EL (cell line): ENCODE measurements at places on chromosomes 5 and 9.

DNA sequence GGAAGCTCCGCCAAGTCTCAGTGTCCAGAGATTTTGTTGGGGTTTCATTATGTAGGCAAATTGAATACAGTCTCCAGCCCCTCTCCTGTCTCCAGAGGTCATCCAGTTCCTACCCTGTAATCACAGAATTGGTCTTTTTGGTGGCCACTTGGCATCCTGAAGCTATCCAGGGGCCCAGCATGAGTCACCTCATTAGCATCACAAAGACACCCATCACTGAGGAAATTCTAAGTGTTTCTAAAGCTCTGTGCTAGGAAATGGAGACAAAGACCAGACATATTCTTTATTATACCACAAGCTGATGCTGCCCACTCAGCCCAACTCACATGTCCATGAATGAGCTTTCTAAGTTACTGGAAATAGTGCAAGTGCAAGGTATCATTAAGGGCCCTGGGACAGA, 229.9 kb downstream of the DOCK8 start:
- no peak for DNase-seq

- DNase-seq, result no peak
Observed at GRCh38 chr5:1020452-1020961, 11.9 kb downstream of the NKD2 start.

GRCh38 chr5:23466401-23466912, 41.0 kb upstream of the PRDM9 start:
- DNase-seq, result no peak

- no peak for DNase-seq
Observed at GRCh38 chr5:68950125-68950524, 143.7 kb upstream of the SLC30A5 start.

GRCh38 chr5:51983161-51983560, 599.9 kb downstream of the ISL1 start:
- no peak for DNase-seq

- DNase-seq, result no peak
Observed at GRCh38 chr5:157971571-157972216, 112.7 kb upstream of the CLINT1 start.

DNA sequence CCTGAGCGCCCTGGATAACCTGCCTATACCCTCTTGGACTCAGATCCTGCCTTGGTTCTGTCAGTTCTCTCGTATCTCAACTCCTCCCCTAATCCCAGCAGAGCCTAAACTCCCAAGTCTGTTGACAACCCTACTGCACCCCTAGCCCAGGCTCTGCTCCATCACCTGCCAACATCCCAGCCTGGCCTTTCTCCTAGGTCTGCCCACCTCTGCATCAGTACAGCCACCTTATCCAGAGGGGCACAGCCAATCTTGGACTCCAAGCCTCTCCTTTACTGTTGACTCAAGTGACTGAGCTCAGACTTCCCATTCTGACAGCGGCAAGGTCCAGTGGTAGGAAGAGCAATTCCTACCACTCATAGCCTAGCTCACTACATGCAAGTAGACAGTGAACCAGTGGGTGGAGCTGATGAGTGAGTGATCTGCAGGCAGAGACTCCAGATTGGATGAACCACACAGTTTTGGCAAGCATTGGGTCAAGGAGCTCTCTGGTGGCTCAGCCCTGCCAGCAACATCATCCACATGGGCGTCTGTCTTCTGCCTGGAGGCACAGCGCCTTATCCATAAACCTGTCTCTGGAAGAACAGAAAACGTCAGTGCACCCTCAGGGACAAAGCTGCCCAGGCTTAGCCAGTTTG, 26.5 kb downstream of the TRMO start:
- peak; percentile 65 for DNase-seq

- peak; percentile 18 for DNase-seq
Observed at GRCh38 chr9:2291980-2292704, 277.0 kb downstream of the SMARCA2 start.

GRCh38 chr5:8576178-8576577, 707.2 kb downstream of the MTRR start:
- no peak for DNase-seq

GRCh38 chr5:149658299-149658698, 71.8 kb upstream of the PPARGC1B start:
- no peak for DNase-seq

- DNase-seq, result no peak
Observed at GRCh38 chr9:28287455-28287854, 714.2 kb upstream of the C9orf72 start.

GRCh38 chr9:133188006-133188842, 20.8 kb downstream of the OBP2B start:
- no peak for DNase-seq

GRCh38 chr9:136246849-136247550, 1.4 kb upstream of the QSOX2 start:
- DNase-seq, result no peak

- DNase-seq, result no peak
Observed at GRCh38 chr5:5424736-5425135, 2.3 kb downstream of the ICE1 start.

- DNase-seq, result no peak
Observed at GRCh38 chr5:53436480-53437191, 43.8 kb upstream of the FST start.

- DNase-seq, result no peak
Observed at GRCh38 chr5:171175746-171176145, 133.3 kb upstream of the TLX3 start.

DNA sequence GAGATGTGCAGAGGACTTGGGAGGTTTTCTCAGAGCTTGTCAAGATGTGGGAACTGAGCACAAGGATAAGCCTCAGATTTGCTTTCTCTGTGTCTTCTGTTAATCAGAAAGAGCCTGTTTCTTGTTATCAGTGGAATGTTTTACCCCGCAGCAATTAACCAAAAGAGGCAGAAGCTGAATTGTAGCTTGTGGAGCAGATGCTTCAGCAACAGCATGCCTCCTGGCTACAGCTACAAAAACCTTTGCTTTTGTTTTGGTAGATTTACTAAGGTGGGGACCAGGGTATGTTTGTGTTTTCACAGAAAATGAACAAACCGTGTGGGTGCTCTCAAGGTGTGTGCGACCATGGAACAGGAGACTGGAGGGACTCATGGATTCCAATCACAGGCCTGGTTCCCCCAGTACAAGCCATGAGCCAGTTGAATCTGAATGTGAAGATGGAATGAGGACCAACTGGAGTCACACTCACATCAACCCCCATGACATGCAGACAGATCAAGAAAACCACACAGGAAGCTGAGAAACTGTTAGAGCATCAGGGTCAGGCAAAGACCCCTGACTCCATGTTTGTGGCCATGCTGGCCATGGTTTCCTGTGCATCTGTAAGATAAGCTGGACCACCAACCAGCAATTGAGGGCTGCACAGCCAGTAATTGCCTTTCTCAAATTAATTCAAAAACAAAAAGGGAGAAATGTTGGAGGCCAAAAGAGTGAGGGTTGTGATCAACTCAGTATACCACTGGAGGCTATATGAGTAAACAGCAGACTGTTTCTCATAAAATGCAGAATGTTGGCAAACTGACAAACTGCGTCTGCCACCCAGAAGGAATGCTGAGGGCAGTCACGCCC, 6.9 kb downstream of the UGT3A2 start:
- peak; percentile 84 for DNase-seq

- no peak for DNase-seq
Observed at GRCh38 chr5:151005187-151005949, 15.0 kb upstream of the GPX3 start.

GRCh38 chr9:6230037-6230780, 14.6 kb downstream of the IL33 start:
- peak; percentile 53 for DNase-seq
